ENCODE measurements at places on chromosomes 1 and 21.

GRCh38 chr1:166974647-166975345, 544 bp downstream of the ILDR2 start:
- DNase-seq = no peak

DNA sequence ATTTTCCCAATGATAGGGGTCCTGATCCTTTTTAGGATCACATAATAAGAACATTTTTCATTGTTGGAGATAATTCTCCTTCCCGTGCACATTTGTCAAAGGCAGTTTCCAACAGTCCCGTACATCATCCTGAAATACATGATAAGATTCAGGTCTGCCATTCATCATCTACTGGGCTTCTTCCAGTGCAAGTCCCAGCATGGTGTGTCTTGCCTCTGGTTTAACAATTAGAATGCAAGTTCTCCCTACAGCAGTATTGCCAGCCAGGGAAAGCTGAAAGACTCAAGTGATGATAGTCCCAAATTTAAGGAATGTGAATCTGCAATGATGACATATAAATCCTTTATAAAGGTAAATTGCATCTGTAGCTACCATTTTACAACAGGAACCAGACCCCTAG, 146.2 kb downstream of the DAB1 start:
- DNase-seq = no peak

- DNase-seq = no peak
Observed at GRCh38 chr1:228469413-228470162, 17.6 kb upstream of the RNF187 start.

- DNase-seq = no peak
Observed at GRCh38 chr1:68470388-68470970, 20.7 kb upstream of the RPE65 start.

DNA sequence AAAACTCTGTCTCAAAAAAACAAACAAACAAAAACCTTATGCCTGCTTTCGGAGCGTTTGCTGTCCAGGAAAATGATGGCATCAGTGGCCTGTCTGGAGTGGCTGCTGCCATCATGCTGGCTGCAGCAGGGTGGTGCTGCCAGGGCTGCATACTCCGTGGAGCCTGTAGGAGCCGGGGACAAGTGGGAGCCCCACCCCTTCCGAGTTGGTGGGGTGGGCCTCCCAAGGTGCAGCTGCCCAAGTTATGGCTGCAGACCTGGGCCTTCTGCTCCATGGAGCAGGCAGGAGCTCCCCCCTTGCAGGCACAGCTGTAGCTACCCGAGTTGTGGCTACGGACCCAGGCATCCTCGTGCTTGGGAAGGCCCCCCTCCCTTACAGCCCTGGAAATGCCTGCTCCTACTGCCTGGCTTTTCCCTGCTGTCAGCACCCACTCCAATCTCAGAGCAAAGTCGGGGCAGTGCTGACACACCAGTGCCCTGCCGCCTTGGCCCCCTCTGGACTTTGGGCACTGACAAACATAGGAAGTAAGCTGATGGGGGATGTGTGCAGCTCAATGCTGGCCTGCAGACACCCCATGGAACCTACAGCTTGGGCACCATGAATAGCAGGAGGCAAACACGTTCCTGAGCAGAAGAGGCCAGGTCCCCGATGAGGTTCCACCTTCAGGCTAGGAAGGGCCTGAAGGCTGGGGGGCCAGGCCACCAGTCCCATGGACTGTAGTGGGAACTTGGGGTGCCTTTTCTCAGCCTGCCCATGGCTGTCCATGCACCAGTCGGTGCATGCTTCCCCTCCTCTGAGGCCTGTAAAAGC, 60.4 kb downstream of the CC2D1B start:
- DNase-seq = no peak

DNA sequence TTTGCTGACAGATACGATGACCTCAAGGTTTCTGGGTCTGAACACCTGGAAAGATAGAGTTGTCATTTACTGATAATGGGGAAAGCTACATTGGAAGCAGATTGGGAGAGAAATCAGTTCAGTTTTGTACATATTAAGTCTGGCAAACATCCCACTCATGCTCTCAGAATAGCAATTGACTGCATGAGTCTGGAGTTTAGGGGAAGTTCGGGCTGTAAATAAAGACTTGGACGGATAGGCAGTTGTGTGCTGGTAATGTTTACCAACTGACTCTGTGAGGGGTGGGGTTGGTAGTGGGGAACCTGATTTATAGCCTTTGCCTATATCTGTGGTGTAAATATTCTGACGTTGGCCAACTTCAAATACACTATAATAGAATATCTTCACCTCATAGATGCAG, 4.0 kb downstream of the H6PD start:
- no peak for DNase-seq

DNA sequence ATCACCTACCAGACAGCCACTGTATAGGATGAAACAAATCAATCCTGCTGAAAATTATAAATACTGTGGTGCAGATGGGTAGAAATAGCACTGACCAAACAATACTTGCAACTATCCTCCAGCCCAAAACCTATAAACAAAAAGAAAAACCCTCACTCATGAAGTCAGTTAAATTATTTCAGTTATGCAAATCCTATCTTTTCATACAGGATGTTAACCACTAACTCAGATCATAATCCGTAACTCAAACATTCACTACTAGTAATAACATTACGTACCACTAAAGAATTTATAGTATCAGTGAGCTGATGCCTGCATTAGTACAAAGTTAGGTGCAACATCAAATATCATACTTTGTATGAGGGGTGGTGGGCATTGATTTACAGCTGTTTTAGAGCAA, 2.6 kb downstream of the NDC1 start:
- no peak for DNase-seq

DNA sequence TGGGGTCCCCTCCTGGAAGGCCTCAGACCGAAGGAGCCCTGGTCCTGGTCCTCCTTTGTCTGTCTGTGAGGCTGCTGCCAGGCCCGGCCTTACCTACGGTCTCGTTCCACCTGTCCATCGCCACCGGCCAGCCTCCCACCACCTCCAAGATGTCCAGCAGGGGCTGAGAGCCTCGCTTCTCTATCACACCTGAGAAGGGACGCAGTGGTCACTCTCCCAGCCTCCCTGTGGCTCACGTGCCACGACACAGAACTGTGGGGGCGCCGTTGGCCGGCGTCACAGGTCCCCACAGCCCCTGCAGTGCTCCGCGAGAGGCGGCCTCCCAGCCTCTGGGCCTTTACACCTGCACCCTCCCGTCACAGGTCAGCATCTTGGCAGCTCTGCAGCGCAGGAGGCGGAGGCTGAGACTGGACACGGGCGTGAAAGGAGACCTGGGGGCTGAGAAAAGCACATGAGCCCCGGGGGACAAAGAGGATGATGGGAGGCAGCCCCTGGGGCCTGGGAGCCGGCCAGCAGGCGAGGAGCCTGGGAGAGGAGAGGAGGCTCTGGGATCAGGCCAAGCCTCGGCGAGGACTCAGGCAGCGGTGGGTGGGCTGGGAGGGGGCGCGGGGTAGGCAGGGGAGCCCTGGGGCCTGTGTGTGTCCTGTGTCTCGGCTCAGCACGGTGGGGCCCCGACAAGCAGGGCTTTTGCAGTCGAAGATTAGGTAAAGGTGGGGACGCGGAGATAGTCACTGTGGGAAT, 20.5 kb downstream of the PRXL2B start:
- DNase-seq = no peak

DNA sequence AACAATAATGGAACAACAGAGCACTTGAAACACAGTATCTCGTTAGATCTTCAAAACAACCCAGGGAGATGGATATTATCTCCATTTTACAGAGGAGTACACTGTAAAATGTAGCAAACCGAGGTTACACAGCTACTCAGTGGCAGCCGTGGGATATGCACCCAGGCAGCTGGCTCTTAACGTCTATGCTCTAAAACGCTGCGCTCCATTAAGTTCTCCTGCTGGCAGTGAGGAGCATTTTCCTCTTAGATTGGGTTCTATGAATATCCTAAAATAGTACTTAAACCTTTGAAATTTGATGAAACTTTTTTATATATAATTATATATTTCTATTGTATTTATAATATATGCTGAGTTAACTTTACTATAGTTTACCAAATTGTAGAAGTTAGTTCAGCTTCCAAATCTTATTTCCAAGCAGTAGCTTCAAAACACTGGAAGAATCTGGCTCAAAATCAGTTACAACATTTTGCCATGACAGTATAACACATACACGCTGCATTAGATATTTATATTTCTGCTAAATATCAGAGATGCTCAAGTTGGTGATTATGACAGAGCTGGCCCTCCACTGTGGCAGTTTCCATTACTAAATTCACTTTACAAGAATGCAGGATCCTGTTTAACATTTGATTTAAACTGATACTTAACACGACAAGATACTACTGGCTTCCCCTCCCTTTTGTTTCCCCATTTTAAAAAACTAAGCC, 49.5 kb downstream of the TGFBR3 start:
- DNase-seq = no peak

- no peak for DNase-seq
Observed at GRCh38 chr21:40253112-40253511, 385.9 kb downstream of the PCP4 start.

- no peak for DNase-seq
Observed at GRCh38 chr1:36849956-36850355, 184.4 kb downstream of the GRIK3 start.

GRCh38 chr1:98964198-98964597, 40.5 kb downstream of the PLPPR5 start:
- DNase-seq = no peak

DNA sequence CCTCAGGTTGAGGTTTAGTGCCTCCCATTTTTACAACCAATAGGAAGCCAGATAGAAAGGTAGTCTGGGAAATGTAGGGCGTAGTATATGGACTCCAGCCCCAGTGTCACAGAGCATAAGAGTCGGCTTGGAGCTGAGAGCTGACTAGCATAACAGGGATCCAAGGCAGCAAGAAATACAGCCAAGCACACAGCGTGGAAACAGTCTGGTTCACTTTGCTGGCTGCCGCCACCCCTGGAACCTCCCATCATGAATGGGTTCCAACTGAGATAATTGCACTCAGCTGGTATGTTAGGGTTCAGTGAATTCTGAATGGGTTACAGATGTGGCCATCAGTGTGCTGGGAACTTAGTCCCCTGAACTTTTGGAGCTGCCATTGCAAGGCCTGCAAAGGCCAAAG, 76.7 kb upstream of the GPR88 start:
- no peak for DNase-seq

DNA sequence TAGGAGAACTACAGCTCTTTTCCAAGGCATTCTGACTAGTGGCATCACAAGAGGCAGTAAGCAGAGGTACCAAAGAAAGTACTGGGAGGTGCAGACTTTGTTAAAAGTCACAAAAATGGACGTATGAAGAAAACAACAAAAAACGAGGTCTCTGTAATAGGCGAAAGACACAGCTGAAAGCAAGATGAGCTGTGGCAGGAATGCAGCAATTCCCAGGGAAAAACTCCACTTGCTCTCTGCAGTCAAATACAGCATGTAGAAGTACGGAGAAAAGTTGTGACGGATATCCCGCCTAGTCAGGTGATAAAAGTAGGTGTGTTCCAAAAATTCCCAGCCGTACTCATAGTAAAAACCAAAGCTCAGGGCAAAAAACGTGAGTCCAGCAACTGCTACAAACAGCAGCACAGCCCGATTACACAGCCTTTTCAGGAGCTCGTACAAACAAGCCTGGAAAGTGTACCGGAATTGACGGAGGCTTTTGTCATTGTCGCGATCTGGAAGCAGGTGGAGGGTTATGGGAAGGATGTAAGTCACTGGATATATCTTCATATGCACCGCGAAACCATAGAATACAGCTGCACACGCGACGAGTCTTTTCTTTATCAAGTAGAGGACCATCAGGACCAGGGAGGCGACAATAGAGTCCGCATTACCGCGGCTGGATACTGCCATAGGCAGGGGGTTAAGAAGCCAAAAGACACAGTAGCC, 979 bp downstream of the PIGM start:
- no peak for DNase-seq

DNA sequence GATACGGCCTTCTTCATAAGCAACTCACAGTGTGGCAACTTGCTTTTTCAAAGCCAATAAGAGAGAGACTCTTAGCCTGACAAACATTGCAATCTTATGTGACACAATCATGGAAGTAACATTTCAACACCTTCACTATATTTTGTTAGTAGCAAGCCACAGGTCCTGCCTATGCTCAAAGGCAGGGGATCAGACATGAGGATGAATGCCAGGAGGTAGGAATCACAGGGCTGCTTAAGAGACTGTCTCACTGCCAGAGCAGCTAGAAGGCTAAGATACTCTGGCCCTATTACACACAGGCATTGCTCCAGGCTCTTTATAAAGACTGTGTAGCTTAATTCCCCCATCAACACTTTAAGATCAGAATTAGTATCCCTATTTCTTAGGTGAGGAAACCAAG, 236.2 kb upstream of the KAZN start:
- no peak for DNase-seq

All from NCI-H2107 (cell line).